NCI-H1105 treated with DMSO at 0.1 percent for 48 hours (cell line): ENCODE measurements at places on chromosomes 4 and X.

DNA sequence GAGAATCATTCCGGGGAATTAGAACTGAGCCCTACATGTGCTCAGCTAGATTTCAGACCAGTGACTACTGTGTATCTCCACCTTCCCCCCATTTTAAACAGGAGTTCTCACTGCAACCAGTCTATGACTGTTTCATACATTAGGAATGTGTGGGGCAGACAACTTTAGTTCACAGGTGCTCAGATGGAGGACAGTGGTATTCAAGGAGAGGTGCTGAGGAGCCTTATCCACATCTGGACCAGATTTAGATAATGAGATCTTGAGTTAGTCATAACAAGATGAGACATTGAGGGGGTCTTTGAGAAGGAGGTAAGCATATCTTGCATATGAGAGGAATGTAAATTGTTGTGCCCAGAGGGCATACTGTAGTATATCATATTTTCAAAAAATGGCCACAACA is 32.8 kb upstream of the RELL1 start:
- no peak for DNase-seq

GRCh38 chr4:101972791-101973190 is 182.3 kb downstream of the BANK1 start:
- no peak for DNase-seq

DNA sequence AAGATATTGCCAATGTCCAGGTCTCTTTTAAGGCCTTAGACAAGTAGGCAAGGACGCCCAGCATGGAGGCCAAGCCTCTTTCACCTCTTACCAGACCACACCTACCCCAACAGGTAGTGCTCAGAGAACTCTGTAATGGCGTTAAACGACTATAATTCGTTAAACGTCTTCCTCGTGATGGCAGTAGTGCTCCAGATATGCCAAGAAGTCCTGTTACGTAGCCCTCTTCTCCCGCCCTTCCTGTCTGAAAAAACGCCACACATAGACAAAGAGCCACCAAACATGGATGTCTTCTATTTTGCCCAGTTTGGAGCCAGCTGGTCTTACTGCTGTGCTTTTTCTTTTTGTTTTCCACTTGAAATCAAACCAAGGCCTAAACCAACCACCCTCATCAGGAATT is 190.7 kb downstream of the OR13H1 start:
- DNase-seq = no peak

DNA sequence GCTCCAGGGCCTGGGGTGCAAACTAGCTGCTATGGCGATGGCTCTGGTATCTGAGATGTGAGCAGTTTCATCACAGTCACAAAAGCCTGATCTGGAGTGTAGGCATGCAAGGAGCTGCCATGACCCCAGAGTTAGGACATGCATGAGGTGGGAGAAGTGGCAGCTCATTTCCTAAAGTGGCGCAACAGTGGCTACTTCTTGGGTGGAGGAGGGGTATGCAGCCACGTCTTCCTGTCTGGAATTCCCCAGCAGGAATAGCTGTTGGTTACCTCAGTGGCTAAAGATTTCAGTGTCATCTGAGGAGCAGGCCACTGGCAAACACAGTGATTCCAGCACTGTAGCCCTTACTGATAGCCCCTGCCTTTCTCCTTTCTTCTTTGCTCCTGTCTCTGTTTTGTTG is 1382.5 kb downstream of the C4orf33 start:
- DNase-seq = no peak

DNA sequence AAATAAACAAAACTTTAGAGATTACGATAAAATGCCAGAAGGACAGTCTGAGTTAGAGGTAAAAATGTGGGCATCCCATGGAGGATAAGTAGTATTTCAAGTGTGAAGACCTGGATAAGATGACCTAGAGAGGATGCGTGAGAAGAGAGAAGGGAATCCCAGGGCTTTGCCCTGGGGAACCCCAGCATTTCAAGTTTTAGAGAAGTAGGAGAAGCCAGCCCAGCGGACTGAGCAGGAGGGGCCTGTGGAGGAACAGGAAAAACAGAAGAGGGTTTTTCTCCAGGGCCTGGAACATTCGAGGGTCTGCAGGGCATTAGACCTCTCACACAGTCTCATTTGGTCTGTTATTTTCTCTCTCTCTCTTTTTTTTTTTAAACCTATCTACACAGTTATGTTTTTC is 2.9 kb upstream of the CFP start:
- DNase-seq = no peak

DNA sequence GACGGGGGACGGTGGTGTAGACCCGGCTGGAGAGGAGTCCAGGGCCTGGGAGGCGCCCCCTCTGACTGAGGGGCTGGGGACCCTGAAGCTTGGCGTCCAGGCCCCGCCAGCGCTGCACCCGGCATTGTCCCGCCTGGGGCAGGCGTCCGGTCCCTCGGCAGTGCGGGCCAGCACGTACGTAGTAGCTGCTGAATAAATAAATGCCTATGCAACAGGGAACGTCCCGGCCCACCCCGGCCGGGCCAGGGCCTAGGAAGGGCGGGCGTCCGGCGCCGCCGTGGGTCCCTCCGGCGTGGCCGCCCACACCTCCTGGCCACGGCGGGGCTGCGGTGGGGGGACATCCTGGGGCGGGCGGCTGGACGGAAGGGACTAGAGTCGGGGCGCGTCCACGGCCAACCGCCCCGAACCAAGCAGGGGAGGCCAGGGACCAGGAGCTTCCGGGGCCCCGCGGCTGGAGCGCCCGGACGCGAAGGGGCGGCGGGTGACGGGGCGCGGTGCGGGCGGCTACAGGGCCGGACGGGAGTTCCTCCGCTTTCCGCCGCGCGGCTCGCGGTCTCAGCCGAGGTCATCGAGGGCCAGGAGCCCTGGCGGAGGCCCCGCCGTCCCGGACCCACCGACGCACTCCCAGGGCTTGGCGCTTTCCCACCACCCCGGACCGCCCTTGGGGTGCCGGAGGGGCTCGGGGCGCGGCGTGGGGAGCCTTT is 886 bp upstream of the WWC2 start:
- DNase-seq = no peak

DNA sequence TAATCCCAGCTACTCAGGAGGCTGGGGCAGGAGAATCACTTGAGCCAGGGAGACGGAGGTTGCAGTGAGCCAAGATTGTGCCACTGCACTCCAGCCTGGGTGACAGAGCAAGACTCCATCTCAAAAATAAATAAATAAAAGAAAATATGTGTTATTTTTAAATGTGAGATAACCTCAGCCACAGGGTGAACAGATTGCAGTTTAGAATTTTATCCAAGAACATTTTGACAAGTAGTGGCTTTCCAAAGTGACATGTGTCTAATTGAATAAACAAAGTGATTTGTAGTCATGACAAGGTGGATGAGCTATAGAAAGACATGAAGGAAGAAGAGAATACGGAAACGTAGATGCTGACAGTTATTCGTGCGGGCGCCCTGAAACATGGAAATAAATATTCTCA is 176.1 kb downstream of the DCTD start:
- no peak for DNase-seq

DNA sequence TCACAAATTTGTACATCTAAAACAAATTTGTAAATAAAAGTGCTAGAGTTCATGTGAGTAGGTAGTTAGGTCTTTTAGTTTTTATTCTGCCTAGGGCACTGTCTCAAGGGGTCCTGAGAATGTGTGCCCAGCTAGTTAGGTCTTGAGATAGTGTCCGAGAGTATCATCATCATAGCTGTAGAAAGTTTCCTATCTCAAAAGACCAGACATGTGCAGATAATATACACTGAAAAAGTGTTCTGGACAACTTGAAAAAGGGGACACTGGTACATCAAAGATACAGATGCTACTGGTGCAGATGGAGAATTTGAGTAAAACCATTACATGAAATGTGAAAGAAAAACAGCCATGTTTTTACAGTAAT is 1.8 kb upstream of the ZCCHC4 start:
- no peak for DNase-seq

- DNase-seq = peak; percentile 30
These were observed 2.7 kb upstream of the GEMIN8 start for GRCh38 chrX:14032406-14032805.

- no peak for DNase-seq
These were observed 1044.2 kb downstream of the GLUD2 start for GRCh38 chrX:122091571-122091970.

DNA sequence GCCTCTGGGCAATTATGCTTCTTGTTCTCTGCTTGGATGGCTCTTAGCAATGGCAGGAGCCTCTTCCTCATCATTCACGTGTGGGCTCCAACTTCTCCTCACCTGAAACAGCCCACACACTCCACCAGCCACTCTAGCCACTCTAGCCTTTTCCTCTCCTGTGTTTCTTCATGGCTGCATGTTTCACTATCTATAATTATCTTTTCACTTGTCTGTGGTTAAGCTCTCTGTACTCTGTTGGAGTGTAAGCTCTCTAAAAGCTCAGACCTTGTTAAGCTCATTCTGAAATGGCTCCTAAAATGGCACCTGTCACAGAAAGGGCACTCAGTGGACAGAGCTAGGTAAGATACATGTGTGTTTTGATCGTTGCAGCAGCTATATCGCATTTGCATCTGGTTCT is 80.0 kb downstream of the SH3KBP1 start:
- DNase-seq = no peak

DNA sequence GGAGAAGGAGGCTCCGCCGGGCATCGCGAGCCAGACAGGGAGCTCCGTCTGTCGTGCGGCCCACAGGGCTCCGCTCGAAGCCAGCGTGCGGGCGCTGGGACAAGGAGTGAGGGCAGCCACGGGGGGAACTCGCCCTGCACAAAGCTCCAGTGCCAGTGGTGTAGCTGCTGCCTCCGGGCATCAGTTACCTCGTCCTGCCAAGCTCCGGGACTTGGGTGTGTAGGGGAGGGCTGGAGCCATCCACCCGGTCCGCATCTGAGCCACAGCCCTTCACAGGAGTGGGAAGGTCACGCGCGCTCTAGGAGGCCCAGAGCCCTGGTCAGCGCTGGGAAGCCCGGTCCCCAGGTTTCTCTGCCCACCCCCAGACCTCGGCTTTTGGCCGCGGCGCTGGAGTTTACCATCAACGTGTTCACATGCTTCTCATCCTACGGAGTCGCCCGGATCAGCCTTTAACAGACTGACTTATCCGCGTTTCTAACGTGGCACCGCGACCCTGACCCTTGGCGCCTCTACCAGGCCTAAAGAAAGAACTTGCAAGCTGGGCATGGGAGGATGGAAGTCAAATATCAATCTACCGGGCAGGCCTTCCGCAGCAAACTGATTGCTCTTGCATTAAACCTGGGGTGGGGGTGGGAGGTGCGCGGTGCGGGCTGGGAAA is 8.4 kb upstream of the PRDM8 start:
- DNase-seq = no peak

- no peak for DNase-seq
These were observed 11.9 kb upstream of the UBA6 start for GRCh38 chr4:67712650-67713528.

GRCh38 chr4:24105327-24106038 is 215.6 kb upstream of the PPARGC1A start:
- no peak for DNase-seq

- DNase-seq = peak; percentile 25
These were observed 1402.4 kb downstream of the FAM133A start for GRCh38 chrX:95076449-95076848.

DNA sequence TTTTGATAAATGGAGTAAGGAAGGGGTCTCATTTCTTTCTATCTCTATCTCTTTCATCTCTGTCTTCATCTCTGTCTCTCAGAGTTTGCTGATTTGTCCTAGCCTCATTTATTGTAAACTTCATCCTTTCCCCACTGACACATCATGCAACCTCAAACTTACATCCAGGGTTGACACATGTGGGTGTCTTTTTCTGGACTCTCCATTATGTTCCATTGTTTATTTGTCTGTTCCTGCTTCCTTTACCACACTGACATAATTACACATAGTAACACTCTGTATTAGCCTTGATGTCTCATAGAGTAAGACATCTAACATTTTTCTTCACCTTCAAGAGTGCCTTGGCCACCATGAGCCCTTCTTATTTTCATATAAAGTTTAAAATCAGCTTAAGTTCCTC is 8.1 kb upstream of the SRD5A3 start:
- no peak for DNase-seq

DNA sequence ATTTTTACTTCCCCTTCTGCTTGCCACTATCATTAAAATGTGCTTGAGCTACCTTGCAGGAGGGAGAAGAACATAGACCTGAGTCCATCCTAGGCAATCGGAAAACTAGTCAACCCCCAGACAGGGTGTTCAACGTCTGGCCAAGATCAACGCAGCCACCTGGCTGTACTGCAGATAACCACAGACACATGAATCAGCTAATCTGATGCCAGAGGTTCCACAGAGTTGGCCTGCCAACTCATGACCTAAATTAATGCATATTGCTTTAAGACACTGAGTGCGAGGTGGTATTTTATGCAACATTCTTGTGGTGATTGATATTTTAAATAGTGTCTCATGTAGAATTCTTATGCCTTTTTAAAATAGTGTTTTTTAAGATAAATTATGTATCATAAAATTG is 1283.8 kb upstream of the PABPC4L start:
- DNase-seq = no peak

DNA sequence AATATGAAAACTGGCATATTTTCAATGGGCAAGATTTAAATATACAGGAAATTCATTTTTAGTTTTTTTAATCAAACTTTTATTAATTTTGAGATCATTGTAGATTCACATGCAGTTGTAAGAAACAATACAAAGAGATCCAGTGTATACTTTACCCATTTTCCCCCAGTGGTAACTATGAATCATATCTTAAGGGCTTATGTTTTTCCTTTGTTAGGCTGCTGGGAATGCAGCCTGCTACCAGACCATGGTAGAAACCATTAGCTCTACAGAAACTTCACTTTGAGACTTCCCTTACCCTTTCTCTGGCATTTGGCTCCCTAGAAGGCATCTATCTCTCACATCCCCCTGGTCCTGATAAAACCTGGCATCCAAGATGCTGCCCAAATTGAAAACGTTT is 147.6 kb upstream of the EOLA2 start:
- no peak for DNase-seq

- DNase-seq = no peak
These were observed 214.9 kb upstream of the UGT8 start for GRCh38 chr4:114383721-114384120.

GRCh38 chr4:124426279-124426678 is 286.3 kb downstream of the ANKRD50 start:
- no peak for DNase-seq

DNA sequence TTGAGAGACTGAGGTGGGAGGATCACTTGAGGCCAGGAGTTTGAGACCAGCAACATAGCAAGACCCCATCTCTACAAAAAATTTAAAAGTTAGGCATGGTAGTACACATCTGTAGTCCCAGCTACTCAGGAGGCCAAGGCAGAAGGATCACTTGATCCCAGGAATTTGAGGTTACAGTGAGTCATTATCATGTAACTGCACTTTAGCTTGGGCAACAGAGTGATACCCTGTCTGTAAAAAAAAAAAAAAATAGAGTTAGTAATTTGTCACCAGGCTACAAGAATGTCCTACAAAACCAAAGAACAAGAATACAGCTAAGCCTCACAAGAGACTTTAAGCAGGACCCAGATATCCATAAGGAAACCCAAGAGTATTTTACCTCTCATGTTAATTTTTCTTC is 27.0 kb upstream of the RAB28 start:
- no peak for DNase-seq

GRCh38 chrX:138923805-138924204 is 212.3 kb upstream of the FGF13 start:
- no peak for DNase-seq

GRCh38 chr4:168263039-168263438 is 55.5 kb downstream of the DDX60 start:
- DNase-seq = no peak

GRCh38 chr4:40957281-40957680 is 207.5 kb downstream of the NSUN7 start:
- no peak for DNase-seq

- DNase-seq = peak; percentile 25
These were observed 25.9 kb downstream of the PKD2 start for GRCh38 chr4:88033309-88033708.

GRCh38 chr4:53920116-53920515 is 144.3 kb downstream of the CHIC2 start:
- DNase-seq = no peak

- no peak for DNase-seq
These were observed 20.1 kb upstream of the TET2 start for GRCh38 chr4:105126311-105127169.
